ENCODE measurements at places on chromosomes 2 and 18.

GRCh38 chr2:227013330-227013729 is 150.7 kb downstream of the COL4A4 start:
- no peak for DNase-seq

DNA sequence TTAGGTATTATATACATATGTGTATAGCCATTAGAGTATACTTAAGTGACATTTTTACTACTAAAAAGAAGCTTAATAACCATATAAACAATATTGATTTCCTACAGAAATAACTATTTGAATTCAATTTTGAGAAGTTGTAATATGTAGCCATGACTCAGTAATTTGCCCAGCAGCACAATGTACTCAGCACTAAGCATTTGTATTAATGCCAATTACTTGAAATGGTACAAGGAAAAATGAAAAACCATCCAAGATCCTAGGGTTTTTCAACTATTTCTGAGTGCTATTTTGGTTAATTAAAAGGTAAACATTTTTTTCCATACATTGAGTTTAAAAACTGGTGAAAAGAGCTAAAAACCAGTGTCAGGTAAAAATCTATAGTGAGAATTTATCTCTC is 324.0 kb downstream of the KCNJ3 start:
- no peak for DNase-seq

DNA sequence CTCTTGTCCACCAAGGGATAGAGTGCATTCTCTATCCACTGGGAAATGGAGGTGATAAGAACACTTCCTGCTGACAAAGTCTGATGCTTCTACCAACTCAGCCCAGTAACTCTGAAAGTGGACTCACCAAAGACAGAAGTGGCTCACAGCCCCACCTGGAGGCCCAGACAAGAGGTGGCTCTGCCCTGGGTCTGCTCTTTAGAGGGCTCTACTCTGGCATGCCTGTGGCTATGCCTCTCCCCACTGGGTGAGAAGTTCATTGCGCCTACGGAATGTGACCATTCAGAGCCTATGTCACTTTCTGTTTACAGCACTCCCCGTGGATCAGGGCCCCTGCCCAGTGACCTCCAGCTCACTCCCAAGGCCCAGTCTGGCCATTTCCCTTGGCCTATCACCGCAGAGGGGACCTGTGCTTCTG is 13.5 kb upstream of the XDH start:
- DNase-seq = no peak

DNA sequence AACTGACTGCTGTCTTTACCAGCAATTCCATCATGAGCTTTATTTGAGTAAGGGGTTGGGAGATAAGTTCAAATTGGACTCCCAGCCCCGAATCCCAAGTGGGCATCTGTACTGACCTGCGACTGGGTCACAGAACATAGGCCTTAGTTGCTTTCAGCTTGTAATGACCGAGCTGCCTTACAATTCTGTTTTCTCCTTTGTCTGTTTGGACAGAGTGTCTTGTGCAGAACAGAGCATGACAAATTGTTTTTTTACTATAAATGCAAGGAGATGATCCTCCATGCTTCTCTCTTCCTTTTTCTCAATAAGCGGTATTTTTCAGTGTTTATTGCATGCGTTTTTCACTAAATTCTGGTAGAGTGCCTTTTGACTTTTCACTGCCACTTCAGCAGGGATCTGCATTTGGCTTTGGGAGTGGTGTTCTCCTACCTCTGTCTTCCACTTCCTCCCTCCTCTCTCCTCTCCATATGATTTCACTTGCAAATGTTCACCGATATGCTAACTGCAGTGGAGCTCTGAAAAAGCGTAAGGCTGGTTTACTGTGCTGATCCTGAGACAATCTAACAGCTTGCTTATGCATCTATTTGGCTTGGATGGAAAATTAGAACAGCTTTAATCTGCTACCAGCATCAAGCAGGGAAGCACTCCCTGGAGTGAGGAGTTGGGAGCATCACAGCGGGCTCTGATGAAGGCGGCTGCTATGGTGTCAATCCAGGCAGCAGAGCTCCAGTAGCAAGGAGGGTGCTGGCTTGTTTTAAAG is 158.8 kb upstream of the SMIM21 start:
- DNase-seq = no peak

DNA sequence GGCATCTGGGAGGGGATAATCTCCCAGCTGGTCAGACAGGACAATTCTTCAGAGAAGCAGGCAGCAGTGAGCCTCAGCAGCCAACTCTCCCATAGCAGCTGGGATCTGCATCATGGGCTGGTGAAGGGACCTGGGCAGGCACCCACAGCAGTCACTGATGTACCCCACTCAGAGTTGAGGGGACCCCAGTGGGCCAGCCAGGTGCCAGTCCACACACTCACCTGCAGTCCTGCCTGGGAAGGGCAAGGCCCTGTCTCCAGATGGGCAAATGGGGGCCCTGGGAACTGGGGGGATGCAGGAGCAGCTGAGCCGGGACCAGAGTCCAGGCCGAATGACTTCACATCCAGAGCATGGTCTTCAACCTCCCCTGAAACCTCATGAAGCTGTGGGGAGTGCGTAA is 170.4 kb downstream of the ZFP36L2 start:
- no peak for DNase-seq

- no peak for DNase-seq
Observed at GRCh38 chr2:138125306-138126288, 161.3 kb downstream of the HNMT start.

DNA sequence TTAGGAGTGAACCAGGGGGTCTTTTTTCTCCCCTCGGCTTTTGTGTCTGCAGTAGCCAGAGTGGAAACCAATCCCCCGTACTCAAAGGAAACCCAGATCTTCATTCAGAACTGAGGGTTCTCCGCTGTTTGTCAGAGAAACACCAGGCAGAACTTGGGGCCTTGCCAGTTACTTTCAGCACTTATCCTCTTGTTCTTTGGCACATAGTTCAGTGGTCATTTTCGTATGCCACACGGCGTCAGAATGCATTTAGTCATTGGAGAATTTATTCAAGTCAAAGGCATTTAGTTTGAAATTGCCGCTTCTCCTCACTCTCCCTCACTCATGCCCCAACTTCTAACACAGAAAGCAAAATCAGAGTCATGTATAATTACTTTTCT is 102.9 kb downstream of the CABLES1 start:
- DNase-seq = no peak

- DNase-seq = peak; percentile 42
Observed at GRCh38 chr2:224682134-224682533, 34.0 kb downstream of the CCDC195 start.

- no peak for DNase-seq
Observed at GRCh38 chr2:201262718-201263117, 2.4 kb downstream of the CASP8 start.
